ENCODE measurements at places on chromosomes 2 and 18.

DNA sequence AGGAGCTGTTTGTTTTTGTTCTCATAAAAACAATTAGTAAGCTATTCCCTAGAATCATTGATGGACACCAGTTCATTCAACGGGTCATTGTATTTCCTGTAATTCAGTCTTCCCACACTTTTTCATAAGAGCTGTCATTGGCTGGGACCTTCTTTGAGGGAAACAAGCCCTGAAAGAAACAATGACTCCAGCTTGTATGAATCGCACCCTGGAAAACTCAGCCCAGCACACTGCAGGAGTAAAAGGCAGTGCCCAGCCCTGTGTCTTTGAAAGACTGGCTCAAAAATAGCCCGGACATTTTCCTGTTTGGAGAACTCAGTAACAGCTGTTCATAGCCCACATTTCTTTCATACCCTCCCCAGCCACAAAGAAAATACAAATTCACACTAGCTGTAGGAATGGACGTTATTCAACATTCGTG lies 81.5 kb downstream of the NCKAP5 start:
- DNase-seq: no peak

DNA sequence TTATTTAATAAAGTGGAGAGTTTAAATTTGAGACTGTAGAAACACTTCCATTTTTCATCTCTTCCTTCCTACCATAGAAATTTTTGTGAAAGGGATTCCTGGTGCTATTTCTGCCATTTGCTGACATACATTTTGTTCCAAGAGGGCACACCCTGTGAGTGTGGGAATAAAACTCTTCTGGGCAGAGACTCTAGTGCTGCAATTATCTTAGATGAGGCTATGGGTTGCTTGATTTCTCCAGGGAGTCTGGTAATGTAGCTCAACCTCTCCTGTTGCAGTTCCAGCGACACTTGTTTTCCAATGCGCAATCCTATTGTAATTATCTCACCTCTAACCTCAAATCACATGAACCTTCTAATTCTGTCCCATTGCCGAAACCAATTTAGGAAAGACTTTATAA lies 60.1 kb upstream of the ZSWIM2 start:
- DNase-seq: no peak

DNA sequence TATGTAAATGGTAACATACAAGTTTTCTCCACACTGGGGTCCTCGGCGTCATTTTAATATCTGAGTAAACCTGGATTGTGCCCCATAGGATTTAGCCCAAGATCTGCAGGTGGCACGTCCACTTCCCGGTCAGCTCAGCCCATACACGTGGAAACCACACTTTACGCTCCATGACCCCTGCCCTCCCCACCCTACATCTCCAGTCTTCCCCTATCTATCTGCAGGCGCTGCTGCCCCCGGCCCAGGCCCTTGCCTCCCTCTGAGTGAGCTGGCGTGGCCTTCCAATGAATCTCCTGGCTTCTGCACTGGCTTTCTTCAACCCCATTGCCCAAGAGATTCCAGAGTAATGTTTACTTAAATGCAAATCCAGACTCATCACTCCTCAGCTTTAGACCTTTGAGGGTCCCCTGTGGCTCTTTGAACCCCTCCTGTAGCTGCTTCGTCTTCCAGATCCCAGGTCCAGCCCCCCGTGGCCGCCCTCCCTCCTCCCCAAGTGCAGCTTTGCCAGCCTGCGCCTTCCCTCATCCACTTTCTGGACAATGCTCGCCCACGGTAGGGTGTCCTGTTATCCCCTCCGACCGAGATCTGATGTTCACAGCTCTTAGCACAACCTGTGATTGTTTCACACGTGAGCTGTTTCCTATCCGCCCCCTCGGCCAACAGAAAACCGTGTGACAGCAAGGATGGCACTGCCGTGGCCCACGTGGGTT lies 421.4 kb upstream of the SALL3 start:
- no peak for DNase-seq

- no peak for DNase-seq
Measured at GRCh38 chr2:170006587-170007325, 171.2 kb upstream of the MYO3B start.

DNA sequence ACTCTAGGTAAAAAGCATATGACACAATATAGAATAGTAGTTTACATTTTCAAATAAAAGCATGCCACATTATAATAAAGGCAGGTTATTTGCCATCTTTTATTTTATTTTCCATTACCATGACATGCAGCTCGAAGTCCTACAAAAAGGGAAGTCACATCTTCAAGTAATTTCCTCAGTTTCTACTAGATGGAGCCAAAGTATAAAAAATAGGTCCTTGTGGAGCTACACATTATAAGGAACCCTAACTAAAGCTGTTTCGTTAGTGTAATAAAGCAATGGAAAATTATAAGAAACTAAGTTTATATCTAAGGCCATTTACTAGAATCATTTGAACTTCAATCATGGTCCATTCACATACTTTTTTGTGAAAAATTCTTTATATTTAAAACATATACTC lies 674.5 kb downstream of the KCNJ3 start:
- no peak for DNase-seq

DNA sequence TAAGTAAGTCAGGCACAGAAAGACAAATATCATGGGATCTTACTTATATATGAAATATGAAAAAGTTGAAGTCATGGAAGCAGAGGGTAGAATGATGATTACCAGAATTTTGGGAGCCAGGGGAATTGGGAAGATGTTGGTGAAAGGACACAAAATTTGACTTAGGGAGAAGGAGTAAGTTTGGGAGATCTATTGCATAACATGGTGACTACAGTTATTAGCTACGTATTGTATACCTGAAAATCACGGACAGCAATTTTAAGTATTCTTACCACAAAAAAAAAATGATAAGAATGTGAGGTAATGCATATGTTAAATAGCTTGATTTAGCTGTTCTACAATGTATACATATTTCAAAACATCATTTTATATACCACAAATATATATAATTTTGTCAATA lies 94.2 kb upstream of the COL5A2 start:
- no peak for DNase-seq

- DNase-seq: no peak
Measured at GRCh38 chr2:118183381-118183780, 95.1 kb downstream of the INSIG2 start.

- no peak for DNase-seq
Measured at GRCh38 chr2:594297-594949, 82.8 kb downstream of the TMEM18 start.

- no peak for DNase-seq
Measured at GRCh38 chr2:144461308-144461766, 58.6 kb downstream of the ZEB2 start.

DNA sequence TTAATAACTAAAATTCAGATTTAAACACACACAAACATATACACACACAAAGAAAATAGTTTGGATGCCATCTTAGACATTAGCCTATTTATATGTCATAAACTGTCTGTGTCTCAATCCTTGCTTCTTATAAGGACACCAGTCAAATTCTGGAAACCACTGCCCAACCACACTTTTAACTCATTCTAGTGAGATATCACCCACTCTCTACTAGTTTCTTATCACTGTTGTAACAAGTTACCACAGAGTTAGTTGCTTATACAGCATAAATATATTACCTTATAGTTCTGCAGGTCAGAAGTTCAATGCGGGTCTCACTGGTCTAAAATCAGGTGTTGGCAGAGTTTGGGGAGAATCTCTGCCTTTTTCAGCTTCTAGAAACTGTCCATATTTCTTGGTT lies 239.1 kb downstream of the MTX2 start:
- DNase-seq: no peak

GRCh38 chr2:74391209-74391579 lies 11.1 kb upstream of the DCTN1 start:
- DNase-seq: no peak

GRCh38 chr2:129695496-129695895 lies 284.0 kb upstream of the RAB6C start:
- DNase-seq: no peak

DNA sequence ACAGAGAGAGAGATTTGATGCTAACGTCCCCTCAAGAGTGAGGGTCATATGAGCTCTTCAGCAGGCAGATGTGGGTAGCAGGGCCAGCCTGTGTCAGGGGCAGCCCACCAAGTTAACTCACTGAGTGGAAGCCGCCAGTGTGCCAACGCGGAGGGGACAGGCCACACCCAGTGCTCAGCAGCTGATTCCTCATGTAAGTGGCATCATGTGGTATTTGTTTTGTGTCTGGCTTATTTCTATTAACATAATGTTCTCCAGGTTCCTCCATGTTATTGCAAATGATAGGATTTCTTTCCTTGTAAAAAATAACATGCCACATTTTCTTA lies 4.0 kb downstream of the IMP4 start:
- DNase-seq: no peak

GRCh38 chr2:47724221-47724981 lies 58.5 kb upstream of the MSH6 start:
- peak; percentile 78 for DNase-seq

- peak; percentile 62 for DNase-seq
Measured at GRCh38 chr2:205766779-205767359, 84.6 kb downstream of the NRP2 start.

GRCh38 chr2:70949086-70949485 lies 13.4 kb downstream of the ATP6V1B1 start:
- DNase-seq: no peak

DNA sequence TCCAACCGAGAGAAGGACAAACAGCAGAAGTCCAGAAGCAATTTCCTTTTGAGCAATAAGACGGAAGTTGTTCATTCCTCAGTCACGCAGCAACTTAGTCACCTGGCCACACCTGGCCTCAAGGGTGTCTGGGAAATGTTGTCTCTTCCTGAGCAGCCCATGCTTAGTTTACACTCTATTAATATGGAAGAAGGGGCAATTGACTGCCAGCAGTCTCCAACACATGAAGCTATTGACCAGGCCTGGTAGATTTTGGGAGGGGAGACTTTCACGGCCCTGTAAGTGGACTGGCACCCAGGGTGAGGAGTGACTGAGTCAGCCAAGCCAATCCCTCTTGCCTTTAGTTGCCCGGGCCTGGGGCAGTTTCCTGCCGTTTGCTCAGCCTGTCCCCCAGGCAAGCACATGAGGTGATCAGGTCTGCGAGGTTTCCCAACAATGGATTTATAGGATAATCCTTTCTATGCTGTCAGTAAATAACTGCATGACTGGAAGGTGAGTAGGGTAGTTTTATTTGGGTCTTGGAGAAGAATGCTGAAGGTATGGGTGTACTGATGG lies 43.8 kb upstream of the PPP4R1 start:
- no peak for DNase-seq

GRCh38 chr18:79361766-79362522 lies 33.8 kb upstream of the NFATC1 start:
- DNase-seq: no peak

GRCh38 chr2:202577250-202578183 lies 57.3 kb upstream of the FAM117B start:
- no peak for DNase-seq

DNA sequence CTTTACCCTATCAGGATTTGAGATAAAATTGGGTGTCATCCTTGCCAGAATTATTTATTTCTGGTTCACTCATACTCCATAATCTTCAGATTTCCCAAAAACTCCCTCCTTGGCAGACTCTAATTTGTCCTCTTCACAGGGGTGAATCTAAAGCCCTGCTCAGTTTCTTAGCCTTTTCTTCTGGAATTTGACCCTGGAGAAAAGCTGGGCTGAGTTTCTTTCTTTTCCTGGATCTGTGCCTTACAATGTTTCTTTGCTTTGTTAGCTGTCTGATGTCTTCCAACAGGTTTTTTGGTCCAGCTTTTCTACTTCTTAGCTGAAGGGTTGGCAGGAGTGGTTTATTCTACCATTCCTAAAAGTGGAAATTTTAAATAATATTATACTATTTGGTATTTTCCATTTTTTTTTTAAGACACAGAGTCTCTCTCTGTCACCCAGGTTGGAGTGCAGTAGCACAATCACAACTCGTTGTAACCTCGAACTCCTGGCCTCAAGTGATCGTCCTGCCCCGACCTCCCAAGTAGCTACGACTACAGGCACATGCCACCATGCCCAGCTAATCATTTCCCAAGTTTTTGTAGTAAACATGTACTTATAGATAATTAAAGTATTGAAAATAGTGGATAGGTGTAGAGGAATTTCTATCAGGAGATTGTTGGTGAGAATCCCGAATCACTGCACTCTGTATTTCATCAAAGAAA lies 138.4 kb upstream of the TWIST2 start:
- no peak for DNase-seq

GRCh38 chr18:13620206-13620672 lies 106.1 kb downstream of the FAM210A start:
- no peak for DNase-seq

DNA sequence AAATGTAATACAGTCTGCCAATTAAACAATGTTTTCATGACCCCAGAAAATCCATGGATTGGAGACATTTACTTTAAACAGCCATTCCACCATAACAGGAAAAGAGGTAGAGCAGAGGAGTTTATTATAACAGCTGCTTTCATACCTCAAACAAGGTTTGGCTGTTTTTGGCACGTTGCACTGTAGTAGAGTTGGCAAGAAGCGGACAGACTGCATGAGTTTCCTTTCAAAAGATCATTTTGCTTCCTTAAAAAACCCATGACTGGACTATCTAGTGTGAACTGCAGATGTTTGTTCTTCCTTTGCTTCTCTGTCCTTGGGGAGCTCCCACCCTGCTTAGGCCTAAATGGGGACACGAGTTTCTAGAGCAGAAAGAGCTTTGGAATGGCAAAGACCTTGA lies 108.5 kb upstream of the THOC1 start:
- no peak for DNase-seq

DNA sequence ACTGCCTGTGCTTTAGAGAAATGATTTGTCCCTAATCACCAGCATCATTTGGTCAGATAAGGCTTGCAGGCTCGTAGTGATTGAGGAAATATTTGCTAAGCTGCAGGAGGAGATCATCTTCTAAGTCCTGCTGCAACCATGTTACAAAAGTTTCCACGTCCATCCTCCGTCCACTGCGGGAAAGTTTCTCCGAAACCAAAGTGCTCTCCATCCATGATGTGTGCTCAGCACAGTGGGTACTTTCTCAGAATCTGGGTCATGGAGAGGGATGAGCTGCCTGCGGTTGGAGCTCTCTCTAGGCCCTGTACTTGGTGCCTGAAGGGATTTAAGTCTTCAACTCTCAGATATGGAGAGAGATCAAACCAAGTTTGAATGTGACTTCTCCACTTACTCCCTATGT lies 39.3 kb downstream of the IL1RL2 start:
- no peak for DNase-seq

GRCh38 chr18:9184998-9185613 lies 48.5 kb downstream of the ANKRD12 start:
- DNase-seq: no peak

GRCh38 chr2:217899231-217900009 lies 103.4 kb downstream of the TNS1 start:
- peak; percentile 75 for DNase-seq

DNA sequence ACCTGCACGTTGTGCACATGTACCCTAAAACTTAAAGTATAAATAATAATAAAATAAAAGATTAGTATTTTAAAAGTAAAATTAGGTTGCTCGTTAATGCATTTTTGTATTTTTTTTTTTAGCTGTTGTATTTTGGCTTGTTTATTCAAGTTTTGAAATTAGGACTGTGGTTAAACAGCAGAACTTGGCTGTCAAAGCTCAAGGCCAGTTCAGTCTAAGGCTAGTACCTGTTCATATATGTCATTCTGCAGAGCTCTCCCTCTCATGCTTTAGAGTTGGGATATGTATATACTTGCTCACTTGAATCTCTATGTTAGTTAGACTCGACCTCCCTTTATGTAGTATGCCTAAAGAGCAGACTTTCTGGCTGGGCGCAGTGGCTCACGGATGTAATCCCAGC lies 32.7 kb downstream of the MOB4 start:
- DNase-seq: no peak

Data from GM10248 (cell line).